ENCODE measurements at places on chromosomes 12 and 14.
A peak's percentile ranks its signal among the peaks of the same experiment; 100 is the strongest.

DNA sequence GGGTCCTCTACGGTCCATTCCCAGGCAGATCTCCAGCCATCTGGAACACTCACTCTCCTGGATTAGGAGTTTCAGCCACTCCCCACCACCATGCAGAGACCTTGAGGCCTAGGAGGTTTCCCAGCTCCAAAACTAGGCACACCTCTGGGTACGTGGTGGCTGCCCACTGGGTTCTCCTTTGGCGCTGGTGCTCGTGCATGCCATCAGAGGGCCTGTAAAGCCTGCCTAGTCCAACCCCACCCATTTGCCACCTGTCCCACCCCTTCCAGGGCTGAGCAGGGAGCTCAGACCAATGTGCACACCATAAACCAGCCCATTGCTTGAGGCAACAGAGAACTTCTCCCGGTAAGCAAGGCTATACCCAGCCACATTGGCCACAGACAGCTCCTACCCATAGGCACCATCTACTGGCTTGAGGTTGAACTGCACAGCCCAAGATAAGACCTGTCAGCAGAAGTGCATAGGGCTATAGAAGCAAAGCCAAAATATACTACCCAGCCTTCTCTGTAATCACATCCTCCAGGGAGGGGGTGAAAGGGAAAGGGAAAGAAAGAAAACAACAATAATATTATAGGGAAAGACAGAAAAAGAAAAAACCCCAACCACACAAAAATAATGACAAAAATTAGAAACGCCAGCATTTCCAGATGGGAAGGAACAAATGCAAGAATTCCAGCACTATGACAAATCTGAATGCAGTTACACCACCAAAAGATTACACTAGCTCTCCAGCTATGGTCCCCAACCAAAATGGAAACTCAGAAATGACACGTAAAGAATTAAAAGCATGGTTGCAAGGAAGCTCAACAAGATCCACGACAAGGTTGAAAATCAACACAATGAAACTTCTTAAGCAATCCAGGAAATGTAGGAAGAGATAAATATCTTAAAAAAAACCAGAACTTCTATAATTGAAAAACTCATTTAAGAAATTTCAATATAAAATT, 111.9 kb upstream of the CCDC175 start:
- DNase-seq = no peak

DNA sequence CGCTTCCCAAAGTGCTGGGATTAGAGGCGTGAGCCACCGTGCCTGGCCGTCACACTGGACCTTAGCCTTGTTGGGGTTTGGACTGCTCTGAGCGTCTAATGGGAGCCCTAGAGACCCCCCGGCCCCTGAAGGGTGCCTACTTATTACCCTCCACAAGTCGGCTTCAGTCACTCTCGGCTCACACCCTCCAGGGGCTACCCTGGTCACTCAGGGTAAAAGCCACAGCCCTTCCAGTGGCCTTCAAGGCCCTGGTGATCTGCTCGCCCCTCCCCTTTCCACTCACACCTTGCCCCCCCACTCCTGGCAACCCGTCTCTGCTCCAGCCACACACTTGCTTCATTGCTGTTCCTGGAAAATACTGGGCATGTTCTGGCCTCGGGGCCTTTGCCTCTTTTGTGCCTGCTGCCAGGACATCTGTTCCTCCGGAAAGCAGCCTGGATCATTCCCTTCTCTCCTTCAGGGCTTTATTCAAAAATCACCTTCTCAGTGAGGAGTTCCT, 3.6 kb upstream of the MORN3 start:
- peak; percentile 50 for DNase-seq

DNA sequence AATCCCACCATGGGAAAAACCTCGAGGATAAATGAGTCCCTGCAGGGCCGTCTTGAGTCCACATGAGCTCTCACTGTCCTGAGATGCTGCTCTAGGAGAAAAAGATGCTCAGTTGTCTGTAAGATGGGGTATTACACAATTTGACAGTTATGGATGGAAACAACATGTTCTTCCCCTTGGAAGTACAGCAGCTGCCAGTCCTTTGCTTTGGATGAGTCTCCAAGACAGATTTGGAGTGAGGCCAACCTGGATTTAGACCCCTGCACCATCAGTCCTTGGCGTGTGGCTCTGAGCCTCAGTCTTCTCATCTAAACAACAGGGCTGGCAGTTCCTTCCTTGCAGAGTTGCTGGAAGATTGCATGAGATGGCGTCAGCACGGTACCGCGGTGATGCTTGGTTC, 309.1 kb upstream of the FKBP4 start:
- DNase-seq = no peak

DNA sequence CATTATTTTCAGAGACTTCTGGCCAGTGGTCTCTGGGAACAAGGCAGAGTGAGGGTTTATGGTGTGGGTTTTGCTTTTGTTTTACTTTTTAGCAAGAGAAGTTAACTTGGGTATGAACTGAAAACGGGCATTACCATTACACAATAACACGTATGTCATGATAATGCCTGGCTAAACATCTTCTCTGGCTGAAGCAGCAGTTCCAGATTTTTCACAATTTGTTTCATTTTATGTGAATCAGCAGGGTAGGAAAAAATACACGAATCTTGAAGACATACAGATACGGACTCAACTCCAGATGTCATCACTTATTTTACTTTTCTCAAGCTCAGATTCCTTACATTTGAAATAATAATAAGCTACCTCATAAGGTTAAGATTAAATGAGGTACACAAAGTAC, 2.5 kb upstream of the PCNX4 start:
- no peak for DNase-seq

- DNase-seq = no peak
These were observed 968.6 kb downstream of the DIO2 start for GRCh38 chr14:79242666-79243065.

DNA sequence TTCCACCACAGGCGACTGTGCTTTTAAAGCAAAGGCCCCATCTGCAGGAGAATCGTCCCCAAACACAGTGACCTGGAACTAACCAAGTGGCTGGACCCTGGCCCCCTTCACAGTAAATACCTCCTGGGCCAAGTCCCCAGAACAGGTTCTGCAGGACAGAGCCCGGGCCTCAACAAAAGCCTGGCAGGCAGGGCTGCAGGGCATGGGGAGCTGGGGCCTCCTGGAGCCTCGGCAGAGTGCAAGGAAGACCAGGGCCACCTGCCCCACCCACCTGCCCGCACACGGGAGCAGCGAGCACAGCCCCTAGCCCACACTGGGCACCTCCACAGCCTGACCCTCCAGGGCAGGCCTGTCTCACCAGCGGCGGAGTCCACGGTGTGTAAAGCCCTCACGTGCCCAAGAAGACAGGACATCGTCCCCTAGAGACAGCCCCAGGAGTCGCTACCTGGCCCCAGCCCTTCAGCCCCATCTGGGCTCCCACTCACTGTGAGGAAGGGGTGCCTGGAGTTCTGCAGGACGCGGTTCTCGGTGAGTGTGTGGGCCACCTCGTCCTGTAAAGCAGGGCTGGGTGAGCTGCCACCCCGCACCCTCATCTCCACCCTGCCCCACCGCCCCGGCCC, 21.0 kb downstream of the AKT1 start:
- DNase-seq = no peak

DNA sequence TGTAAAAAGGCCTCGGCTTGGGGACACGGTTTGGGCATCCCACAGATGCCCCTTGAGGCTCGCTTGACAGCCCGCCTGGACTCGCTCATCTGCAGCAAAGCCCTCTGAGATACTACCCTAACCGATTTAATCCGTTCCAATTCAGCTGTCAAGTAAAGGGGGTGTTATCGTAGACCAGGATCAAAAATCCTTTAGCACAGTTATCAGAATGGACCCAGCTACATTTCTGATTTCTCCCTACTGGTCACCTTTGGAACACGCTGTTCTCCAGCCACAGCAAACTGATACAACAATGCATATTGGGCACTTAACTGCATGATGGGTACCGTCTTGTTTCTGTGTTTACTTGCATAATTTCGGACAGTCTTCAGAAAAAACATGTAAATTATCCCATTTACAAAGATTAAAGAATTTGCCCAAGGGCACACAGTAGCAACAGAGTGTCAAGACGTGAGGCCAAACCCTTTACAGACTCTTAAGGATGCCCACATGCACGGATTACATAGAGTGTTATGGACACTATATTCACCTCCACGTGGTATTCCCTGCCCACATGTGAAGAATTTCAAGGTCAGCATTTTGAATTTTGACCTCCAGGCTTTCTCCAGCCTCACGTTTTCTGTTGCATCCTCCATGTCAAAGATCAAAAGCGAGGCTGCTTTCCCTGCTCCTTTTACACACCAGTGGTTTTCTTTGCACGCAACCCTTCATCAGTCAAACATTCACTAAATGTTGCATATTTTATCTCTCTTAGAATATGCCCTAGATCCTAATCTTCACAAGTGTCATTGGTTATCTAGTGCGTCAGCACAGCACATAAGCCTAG, 3.2 kb upstream of the DUSP6 start:
- DNase-seq = no peak

GRCh38 chr12:52526511-52526951, 6.3 kb upstream of the KRT5 start:
- peak; percentile 76 for DNase-seq
